CD4-positive, alpha-beta T cell treated with Interleukin-6 for 4 hours (primary cell): ENCODE measurements at places on chromosomes 3 and 15.

- no peak for DNase-seq
Observed at GRCh38 chr15:61654002-61654740, 406.1 kb downstream of the VPS13C start.

GRCh38 chr3:72230774-72231379 is 445.9 kb upstream of the PROK2 start:
- no peak for DNase-seq

GRCh38 chr3:188742755-188743550 is 428.8 kb upstream of the TPRG1 start:
- no peak for DNase-seq

DNA sequence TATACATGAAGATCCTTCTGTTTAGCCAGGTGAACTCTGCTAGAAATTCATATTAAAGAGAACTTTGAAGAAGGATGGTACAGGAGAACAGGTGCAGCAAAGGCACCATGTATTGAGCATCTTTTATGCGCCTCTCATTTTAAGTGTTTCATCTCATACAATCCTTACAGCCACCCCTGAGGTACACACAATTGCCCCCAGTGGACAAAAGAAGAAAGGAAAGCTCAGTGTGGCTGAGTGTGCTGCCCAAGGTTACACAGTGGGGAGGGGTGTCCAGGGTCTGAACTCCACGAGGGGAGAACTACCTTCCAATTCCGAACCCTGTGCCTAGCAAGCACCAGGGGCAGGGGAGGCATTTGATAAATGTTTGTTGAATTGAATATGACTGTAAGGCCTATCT is 98.6 kb downstream of the MECOM start:
- no peak for DNase-seq

GRCh38 chr3:34258271-34258998 is 460.0 kb downstream of the PDCD6IP start:
- no peak for DNase-seq

GRCh38 chr3:4508048-4508981 is 15.2 kb downstream of the ITPR1 start:
- no peak for DNase-seq

DNA sequence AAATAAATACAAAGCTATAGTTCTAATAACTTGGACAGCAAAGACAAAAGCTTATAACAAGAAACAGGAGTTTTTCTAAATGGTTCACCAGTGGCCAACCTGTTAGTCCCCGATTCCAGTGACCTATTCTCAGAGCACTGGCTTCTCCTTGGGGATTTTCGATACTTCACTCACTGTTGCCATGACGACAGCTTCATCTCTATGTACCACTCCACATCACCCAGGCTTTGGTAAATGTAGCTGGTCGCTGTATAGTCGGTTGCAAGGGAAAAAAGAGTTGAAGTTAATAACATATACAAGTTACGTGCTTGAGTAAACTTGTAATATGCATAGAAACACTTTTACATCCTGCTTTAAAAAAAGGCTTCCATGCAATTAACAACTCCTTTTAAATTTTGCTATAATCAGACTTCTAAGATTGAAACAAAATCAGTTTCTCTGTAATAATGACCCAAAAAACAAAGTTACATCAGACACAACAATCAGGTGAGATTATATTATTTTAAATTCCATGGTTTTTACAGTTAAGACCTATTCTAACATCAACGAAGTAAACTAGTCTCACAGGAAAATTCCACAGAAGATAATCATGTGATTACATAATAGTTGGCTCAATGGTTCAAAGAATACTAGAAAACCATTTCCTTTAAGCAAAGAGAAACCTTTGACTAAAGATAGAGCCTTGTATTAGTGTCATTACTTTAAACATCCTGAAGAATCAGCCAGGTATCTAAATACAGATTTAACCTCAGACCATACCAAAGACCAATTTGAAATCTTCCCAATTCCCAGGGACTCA is 2.9 kb downstream of the CCNL1 start:
- no peak for DNase-seq

DNA sequence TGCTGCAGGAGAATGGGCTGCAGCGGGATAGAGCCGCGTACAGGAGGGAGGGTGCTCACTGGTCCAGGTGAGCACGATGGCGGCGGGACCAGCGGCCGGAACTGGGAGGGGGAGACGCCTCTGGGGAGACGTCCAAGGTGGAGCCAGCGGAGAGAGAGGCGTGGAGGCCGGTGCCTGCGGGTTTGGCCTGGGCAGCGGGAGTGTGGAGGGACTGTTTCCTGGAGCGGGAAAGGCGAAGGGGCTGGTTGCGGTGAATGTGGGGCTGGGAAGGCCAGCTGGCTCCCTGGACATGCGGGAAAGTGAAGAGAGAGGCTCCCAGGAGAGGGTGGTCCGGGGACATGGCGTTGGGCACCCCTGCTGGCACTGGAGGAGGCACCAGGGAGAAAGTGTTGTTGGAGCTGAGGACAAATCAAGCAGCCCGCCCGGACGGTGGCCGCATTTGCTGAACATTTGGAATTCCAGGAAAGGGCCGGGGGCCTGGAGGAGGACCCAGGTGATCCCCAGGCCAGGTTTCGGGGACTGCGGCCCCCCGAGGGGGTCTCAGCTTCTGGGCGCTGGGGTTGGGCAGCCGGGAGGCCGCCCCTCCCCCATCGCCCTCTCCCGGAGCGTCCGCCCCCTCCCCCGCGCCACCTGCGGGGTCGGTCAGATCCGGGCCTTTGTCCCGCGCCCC is 34.3 kb downstream of the DNAJB8 start:
- DNase-seq = no peak

DNA sequence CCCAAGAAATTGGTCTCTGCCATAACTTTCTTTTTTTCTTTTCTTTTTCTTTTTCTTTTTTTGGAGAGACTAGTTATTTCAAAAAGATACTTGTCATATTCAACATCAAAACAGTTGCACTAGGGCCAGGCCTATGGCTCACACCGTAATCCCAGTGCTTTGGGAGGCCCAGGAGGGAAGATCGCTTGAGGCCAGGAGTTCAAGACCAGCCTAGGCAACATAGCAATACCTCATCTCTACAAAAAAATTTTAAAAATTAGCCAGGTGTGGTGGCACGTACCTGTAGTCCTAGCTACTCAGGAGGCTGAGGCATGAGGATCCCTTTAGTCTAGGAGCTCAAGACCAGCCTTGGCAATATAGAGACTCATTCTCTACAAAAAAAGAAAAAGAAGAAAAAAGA is 49.0 kb upstream of the GNB5 start:
- DNase-seq = no peak

GRCh38 chr15:29825227-29825626 is 3.0 kb upstream of the TJP1 start:
- DNase-seq = no peak

GRCh38 chr15:85430406-85431204 is 50.2 kb downstream of the AKAP13 start:
- no peak for DNase-seq

DNA sequence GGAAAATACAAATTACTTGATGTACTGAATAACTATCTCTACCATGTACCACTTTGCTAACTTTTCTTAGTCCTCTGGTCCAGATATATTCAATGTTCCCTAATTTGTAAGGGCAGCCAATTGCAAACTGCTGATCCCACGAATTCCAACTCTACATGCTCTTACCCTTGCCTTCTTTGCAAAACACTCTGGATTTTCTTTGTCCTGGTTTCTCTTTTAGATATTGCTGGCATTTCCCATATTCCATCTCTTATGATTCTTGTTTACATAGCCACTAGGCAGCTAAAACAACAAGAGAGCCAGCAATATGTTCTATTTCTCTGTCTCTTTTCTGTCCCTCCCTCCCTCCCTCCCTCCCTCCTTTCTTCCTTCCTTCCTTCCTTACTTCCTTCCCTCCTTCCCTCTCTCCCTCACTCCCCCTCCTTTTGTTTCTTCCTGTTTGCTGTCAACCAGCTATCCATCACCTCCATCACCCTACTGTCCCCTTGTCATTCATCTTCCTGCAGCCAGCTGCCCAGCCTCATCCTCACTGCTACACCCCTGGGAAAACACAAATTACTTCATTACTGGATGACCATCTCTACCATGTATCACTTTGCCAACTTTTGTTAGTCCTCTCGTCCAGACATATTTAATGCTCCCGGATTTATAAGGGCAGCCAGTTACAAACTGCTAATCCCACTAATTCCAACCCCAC is 33.8 kb downstream of the SETMAR start:
- no peak for DNase-seq

DNA sequence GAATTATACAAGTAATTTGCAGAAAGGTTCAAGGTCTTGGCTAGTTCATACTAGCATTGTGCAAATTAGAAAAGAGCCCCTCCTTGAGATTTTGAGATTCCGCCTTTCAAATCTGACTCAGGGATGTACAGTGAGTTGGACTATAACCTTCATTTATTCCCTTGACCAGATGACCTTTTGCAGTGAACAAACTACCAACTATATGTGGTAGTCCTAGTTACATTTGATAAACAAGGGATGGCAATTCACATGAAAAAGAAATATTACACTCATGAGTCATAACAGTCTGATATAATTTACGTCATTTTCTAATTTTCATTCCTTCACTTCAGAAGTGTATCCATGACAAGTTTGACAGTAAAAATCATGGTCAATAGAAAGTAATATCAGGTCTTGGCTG is 860.4 kb downstream of the ROBO1 start:
- no peak for DNase-seq

- DNase-seq = no peak
Observed at GRCh38 chr3:134267996-134268395, 17.3 kb upstream of the RYK start.

DNA sequence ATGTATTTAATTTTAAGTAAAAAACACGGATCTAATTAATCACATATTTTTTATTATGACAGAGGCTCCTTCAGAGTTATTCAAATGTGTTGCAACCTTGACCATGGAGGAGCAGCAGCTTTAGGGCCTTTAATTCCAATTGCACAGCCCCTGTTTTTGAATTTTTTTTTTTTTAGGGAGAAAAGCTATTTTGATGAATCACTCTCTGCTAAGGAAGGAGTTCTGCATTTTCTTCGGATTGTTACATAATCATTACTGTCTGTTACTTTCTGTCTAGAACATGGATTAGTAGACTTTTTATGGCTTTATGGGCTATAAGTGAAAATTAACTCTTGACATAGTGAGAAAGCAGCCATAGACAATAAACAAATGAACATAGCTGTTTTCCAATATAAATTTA is 90.8 kb downstream of the MCTP2 start:
- DNase-seq = no peak
